Articular chondrocyte of knee joint (primary cell): ENCODE measurements at places on chromosomes 3 and 15. TPM values are rescaled to one million over a fixed set of nuclear protein-coding genes. Genes with fewer than 3 reads are reported as not detected.

GJD2 gene
- total RNA-seq: not detected in 2 replicates

DNAH12 gene
- total RNA-seq: 0.13 and 0.43 TPM in 2 replicates

ITIH1 gene
- not detected in 2 replicates for total RNA-seq

FOXB1 gene
- not detected in 2 replicates for total RNA-seq

FANCD2OS gene
- not detected in 2 replicates for total RNA-seq

RLBP1 gene
- total RNA-seq: not detected in 2 replicates

DAZL gene
- 0.22 TPM in 1 of 2 replicates, not detected in the other for total RNA-seq

CCR9 gene
- total RNA-seq: not detected in 2 replicates

ABI3BP gene
- 539 and 728 TPM in 2 replicates for total RNA-seq

MITF gene
- total RNA-seq: 32.4 and 46.4 TPM in 2 replicates

SEMA3G gene
- total RNA-seq: under 0.01 and 0.13 TPM in 2 replicates

ACSBG1 gene
- total RNA-seq: 0.13 TPM in 1 of 2 replicates, not detected in the other

CCRL2 gene
- total RNA-seq: 6.2 and 8.0 TPM in 2 replicates
